ENCODE measurements at places on chromosomes 6 and 20.

- no peak for DNase-seq
These were observed 25.3 kb upstream of the TRAF3IP2 start for GRCh38 chr6:111631018-111631417.

- peak; percentile 60 for DNase-seq
These were observed 46.2 kb downstream of the GJA10 start for GRCh38 chr6:89940225-89941027.

DNA sequence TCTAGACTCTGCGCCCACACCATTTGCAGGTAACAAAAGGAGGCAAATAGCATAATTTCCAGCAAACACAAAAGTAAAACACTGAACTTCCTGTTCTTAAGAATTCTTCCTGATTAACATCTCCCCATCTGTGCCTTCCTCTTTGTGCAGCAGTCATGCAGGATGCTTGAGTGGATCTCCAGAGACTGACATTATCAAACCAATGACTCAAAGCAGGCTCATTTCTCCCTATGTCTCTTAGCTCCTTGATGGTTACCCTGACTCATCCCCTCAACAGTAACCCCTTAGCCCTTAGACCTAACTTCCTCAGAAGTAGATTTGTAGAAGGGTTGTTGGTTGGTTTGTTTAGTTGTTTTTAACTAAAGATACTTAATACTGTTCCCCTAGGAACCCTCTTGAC lies 137.0 kb upstream of the RIN2 start:
- no peak for DNase-seq

GRCh38 chr6:55046869-55047422 lies 127.4 kb upstream of the HCRTR2 start:
- DNase-seq: no peak

DNA sequence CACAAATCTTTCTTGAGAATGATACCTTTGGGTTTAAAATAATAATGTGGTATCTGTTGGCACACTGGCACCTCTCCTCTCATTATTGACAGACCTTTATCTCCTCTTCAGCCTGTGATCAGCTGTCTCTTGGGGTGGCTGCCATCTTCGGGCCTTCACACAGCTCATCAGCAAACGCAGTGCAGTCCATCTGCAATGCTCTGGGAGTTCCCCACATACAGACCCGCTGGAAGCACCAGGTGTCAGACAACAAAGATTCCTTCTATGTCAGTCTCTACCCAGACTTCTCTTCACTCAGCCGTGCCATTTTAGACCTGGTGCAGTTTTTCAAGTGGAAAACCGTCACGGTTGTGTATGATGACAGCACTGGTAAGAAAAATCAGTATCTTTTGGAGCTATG lies 232.8 kb downstream of the GRIK2 start:
- DNase-seq: no peak

DNA sequence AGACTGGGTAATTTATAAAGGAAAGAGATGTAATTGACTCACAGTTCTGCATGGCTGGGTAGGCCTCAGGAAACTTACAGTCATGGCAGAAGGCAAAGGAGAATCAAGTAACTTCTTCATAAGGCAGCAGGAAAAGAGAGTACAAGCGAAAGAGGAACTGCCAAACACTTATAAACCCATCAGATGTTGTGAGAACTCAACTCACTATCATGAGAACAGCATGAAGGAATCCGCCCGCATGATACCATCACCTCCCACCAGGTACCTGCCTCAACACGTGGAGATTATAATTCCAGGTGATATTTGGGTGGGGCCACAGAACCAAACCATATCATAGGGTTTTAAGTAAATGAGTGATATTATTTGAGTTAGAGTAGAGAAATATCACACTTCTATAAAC lies 189.3 kb downstream of the TSHZ2 start:
- DNase-seq: no peak

GRCh38 chr20:12414446-12415274 lies 497.0 kb downstream of the BTBD3 start:
- no peak for DNase-seq

- no peak for DNase-seq
These were observed 106.5 kb downstream of the THEMIS start for GRCh38 chr6:127794405-127794804.

DNA sequence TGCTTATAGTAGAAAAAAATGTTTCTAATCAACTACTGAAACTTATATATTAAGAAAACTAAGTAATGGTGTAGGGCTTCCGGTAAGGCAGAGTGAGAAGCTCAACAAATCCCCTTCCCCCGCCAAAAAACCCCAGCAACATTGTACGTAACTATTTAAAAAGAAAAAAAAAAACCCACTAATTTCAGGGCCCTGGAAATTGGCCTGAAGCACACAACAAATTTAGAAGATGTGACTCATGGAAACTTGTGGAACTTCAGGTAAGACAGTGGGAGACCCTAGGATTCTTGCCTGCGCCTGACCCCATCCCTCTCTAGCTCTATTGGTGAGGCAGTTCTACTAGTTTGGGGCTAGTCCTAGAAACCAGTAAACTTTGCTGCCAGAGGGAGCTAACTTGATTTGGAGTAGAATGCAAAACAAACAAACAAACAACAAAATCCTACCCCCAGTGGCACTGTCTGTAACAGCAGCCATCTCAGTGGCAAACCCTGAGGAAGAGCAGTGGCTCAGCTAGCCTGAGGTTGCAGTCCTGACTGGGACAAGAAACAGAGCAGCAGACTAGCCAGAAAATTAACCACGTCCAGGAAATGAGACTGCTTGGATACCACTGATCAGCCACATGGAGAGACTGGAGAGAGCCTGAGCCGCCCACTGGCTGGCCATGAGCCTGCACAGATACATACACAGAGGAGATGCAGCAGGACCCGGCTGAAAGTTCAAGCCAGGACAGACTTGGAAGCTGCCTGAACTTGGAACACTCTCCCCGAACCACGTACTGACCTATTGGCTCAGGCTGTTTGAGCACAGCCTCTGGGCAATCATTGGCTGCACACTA lies 135.1 kb downstream of the TBXT start:
- no peak for DNase-seq

- DNase-seq: no peak
These were observed 194.4 kb upstream of the TAB2 start for GRCh38 chr6:149122850-149123821.

DNA sequence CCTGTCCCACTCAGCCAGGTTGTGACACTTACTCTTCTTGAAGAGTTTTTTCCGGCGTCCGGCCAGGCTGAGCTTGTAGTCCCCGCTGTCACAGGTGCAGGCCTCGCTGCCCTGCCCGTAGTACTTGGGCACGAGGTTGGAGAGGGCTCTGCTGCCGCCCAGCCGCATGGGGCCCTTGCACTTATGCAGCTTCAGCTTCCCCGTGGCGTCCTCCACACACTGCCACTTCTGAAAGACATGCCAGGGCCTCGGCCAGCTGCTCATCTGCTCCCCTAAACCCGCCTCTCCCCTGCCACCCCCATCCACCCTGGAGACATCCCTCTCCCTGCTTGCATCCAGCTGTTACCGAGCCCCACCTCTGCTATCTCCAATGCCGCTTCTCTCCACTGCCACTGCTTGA lies 113.1 kb downstream of the SULF2 start:
- DNase-seq: no peak

DNA sequence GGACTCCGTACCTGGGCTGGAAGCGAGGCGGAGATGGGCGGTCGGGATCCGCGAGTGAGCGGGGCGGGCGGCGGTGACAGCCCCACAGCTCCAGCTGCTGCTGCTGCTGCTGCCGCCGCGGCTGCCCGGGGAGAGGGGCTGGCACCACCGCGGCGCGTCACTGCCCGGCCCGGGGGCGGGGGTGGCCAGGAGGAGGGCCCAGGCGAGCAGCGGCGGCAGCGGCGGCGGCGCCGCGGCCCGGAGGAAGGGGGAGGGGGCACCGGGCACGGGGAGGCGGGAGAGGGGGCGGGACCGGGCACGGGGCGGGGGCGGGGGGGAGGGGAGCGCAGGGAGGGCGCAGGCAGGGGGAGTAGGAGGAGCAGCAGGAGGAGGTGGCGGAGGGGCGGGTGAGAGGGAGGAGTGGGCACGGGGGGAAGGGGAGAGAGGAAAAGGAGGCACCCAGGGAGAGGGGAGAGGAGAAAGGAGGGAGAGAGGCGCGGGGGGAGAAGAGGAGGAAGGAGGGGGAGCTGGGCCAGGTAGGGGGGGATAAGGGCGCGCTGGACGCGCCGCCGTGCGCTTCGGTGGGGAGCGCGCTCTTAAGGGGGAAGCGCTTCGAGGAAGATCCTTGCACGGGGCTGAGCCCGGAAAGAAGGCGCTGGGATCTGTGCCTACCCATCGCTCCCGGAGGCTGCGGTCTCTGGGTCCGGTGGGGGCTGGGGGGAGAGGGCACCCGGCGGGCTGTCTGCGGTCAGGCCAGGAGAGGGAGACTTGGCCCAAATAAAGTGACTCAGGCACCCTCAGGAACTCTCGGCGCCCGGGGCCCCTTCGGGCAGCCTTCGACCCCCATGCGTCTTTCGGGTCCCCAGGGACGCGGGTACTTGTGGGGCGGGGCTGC lies 101.5 kb downstream of the NOL4L start:
- peak; percentile 58 for DNase-seq

- DNase-seq: no peak
These were observed 7.9 kb upstream of the LATS1 start for GRCh38 chr6:149725785-149726184.

- no peak for DNase-seq
These were observed 19.4 kb upstream of the MRGBP start for GRCh38 chr20:62776692-62777527.

DNA sequence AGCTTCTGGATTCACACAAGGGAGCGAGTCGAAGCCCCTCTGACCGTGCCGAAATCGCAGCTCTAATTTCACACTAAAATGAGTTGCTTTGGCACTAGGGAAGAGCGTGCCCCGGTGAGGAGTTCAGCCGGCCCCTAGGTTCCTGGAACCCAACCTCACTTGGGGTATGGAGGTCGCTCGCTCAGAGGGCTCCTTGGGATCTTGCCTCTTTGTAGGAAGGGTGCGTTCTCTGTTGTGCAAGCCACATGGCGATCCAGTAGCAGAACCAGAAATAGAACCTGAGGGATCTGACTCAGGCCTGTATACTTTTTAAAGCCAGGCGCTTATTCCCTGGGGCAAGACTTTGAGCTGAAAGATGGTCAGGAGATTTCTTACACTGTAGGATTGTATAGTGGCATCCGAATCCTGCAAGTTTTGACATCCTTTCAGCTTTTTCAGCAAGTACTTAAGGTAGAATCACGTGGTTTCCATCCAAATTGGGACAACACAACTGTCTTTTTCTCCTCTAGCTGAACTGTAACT lies 861 bp upstream of the RALGAPA2 start:
- DNase-seq: no peak

GRCh38 chr20:4726710-4727397 lies 5.1 kb downstream of the PRND start:
- DNase-seq: peak; percentile 31

DNA sequence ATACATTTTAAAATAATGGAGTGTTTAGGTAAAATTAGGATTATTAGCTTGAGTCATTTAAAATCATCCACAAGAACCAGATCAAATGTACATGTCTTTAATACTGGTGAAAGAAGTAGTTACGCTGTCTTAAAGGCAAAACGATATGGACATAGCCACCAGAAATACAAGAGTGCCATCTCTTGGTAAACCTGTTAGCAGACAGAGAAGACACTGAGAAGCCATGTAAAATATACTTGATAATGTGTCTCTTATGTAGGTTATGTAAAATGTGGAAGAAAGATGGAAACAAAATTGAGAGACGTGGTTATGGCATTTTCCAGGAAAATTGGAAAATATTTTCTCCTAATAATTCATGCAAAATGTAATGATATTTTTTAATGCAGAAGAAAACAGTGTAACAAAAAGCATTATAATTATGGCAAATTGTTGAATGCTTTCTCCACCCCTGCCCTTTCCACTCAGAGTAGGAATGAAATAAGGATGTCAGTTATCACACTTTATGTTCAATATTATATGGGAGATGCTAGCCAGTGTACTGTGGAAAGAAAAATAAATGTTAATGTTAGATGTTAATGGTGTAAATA lies 12.2 kb upstream of the SLC17A2 start:
- no peak for DNase-seq

GRCh38 chr20:24339210-24339641 lies 130.2 kb upstream of the SYNDIG1 start:
- no peak for DNase-seq

- DNase-seq: no peak
These were observed 177.0 kb downstream of the TENT5A start for GRCh38 chr6:81575442-81575841.

DNA sequence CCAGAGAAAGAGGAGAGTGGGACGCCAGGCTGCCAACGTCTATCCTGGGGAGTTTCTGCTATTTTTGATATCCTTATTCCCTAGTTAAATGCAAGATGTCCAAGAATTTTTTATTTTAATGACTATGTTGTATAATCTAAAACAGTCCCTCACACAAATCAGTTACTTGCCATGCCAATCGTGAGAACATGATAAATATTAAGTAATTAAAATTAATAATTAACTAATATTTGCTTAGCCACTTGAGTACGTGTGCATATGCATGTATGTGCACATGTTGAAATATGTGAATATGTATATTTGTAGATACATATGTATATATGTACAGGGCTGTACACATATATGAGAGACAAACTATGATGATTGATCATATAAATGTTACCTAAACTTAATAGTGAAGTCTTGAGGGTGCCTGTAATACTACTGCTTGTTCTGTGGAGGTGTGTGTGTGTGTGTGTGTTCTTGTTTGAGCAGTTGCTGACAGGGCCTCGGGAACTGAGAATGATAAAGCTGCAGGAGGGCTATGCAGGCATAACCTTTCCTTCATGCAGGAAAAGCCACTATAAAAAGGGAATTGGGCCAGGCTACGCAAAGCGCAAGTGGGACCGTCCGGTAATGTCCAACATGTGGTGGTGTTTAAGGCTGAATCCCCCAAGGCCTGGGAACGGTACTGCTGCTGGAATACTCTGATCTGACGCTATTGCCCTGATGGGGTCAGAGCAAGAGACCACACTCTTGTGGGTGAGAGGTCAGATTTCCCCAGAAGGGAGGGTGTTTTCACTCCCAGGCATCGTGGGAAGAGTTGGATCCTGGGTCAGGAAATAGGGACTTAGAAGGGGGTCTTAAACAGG lies 148.3 kb upstream of the TBX18 start:
- DNase-seq: no peak

DNA sequence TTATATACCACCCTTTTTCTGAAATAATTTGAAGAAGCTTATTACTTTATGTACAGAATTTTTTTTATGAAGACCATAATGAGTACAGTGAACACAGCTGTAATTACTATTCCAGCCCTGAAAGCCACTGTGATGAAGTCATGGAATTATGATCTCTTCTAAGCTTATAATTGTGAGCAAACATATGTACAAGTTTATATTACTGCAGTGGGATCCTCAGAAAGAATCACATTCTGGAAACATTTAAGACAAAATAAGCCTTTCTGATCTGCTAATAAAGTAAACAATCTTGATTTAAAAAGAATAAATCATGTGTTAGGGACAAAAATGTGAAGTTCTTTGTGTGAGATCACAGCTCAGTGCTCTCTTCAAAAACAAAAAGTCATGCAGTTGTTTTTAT lies 560.4 kb downstream of the CD109 start:
- DNase-seq: no peak

GRCh38 chr6:159788753-159789376 lies 537 bp downstream of the TCP1 start:
- peak; percentile 9 for DNase-seq

- DNase-seq: no peak
These were observed 46.2 kb downstream of the CDS2 start for GRCh38 chr20:5172903-5173463.

Measured in effector CD4-positive, alpha-beta T cell (primary cell).